ENCODE measurements at places on chromosomes 5 and 9.

- peak; percentile 55 for DNase-seq
Observed at GRCh38 chr9:87640385-87640795, 85.5 kb upstream of the CTSL start.

DNA sequence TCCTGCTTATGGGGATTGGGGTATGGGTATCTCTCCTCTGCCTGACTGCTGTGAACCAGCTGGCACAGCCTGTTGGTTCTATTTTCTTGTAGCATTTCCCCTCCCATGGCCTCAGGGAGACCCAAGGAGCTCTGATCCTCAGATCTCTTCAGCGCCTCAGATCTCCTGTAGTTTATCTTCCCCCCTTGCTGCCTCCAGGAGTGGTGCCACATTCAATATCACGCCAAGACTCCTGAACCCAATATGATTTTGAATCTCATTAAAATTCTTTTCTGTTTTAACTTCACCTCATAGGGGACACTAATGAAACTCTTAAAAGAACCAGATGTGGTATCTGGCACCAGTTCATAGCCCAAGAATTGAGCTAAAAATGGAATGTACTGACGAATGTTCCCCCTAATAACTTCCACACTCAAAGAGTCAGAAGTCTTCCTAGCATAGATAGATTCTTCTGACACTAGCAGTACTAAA lies 59.6 kb upstream of the LIFR start:
- DNase-seq, result no peak

- peak; percentile 36 for DNase-seq
Observed at GRCh38 chr5:773517-774264, 10.8 kb downstream of the ZDHHC11B start.

- no peak for DNase-seq
Observed at GRCh38 chr9:22416692-22417060, 29.9 kb upstream of the DMRTA1 start.

DNA sequence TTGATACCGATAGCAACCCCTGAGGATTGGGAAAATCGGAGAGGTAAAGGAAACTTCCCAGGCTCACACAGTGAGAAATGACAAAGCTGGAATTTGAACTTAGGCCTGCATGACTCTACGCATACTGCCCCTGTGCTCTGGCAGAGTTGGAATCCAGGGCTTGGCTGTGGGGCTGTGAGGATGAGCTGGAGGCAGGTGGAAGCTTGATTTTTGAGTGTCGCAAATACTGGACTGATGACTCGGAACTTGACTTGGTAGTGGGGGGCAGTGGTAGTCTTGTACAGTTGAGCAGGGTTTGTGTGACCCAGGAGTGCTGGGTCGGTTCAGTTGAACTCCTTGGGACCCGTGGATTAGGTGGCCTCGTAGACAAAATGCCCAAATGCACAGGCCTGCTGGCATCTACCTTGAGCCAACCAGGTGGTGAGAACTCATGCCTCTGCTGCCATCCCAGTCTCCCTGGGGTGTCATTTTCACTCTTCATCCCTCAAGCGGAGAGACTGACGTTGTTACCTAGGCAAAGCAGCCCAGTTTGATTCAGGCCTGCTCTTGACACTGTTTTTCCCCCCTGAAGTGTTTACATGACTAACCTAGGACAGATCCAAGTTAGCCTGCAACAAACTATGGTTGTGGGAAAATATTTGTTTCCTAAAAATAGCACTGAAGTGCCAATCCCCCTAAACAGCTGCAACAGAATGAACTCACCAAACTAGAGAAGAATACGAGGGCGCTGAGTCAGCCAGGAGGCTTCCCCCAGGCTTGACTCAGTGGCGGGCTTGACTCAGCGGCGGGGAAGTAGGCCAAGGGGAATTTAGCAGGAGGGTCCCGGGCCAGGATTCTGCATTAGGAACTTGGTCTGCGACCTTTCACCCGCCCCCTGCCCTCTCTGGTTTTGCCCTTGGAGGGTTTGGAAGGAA lies 45.7 kb upstream of the ORM1 start:
- peak; percentile 41 for DNase-seq

GRCh38 chr9:22146604-22147003 lies 137.5 kb upstream of the CDKN2B start:
- no peak for DNase-seq

DNA sequence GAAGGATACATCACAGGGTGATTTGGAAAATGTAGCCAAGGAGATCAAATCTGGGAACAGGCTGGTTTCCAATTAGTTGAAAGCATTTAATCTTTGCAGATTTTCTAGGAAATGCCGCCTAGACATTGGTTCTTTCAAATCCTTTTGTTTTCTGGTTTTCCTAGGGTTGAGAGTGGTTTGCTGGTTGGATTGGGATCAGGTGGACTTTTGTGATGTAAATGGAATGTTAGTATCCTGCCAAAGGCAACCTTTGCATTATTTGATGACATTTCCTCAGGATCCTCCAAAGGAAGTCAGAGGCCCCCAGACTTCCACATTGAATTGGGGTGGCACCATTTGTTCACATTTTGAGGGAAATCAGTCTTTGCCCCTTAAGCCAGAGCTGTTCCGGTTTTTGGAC lies 245.5 kb upstream of the RPS23 start:
- no peak for DNase-seq

GRCh38 chr9:128983536-128983935 lies 36.0 kb downstream of the NUP188 start:
- DNase-seq, result no peak

- DNase-seq, result no peak
Observed at GRCh38 chr9:14062586-14063221, 251.2 kb downstream of the NFIB start.

DNA sequence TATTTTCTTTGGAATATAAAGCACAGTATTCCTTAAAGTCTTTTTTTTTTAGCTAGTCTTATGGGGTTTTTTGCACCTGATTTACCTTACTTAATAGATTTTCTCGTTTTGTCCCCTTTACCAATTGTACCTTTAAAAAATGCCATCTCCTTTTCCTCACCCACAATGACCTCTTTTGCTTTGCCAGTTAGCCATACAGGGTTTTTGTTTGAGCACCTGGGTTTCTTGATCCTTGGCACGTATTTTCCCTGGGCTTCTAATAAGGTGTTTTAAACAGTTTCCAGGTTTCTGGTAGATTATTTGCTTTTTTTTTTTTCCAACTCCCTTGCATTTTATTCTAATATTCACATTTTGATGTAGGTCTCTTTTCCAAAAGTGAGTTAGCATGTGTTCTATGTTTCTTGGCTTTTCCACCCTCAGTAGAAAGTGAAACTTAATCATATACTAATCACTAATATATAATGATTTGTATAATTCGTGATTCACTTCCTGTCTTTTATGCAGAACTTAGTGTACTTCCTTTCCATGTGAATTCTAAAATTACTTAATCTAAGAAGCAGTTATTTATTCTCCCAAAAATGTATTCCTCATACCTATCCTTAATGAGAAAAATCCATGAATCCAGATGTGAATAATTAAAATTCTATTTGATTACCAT lies 673.9 kb upstream of the RGMB start:
- DNase-seq, result no peak

- no peak for DNase-seq
Observed at GRCh38 chr5:116518423-116518822, 56.2 kb downstream of the SEMA6A start.

GRCh38 chr5:36561601-36562000 lies 44.8 kb upstream of the SLC1A3 start:
- no peak for DNase-seq

DNA sequence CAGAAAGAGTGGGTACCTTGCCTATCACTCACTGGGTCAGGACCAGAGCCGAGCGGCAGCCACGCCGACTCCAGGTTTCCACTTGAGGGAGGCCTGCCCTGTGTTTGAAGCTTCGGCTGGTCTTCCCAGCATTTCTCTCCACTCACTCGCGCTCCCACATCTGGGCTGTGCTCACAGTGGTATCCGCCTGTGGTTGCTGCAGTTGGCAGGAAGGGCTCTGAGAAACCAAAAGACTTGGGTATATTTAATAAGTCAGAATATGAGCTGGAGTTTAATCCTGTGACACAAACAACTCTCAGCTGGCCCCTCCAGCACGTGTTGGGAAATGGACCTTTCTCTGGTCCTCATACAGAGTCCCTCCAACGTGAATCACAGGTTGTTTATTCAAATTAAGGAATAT lies 70.9 kb downstream of the SPRY4 start:
- DNase-seq, result peak; percentile 76

- DNase-seq, result no peak
Observed at GRCh38 chr5:142959683-142960657, 189.8 kb downstream of the ARHGAP26 start.

GRCh38 chr5:158868546-158868945 lies 231.2 kb downstream of the EBF1 start:
- no peak for DNase-seq

All from left hindlimb (tissue), 1 donor.